SIG-M5 (cell line): ENCODE measurements at places on chromosomes 11 and 22.
A peak's percentile ranks its signal among the peaks of the same experiment; 100 is the strongest.

GRCh38 chr11:117713538-117713991 is 83.5 kb downstream of the DSCAML1 start:
- DNase-seq: no peak

- no peak for DNase-seq
These were observed 122.6 kb downstream of the ABTB2 start for GRCh38 chr11:34235189-34235588.

- DNase-seq: peak; percentile 15
These were observed 60.3 kb downstream of the CECR2 start for GRCh38 chr22:17429516-17429915.

GRCh38 chr11:112085822-112086421 is 634 bp downstream of the TIMM8B start:
- DNase-seq: no peak

DNA sequence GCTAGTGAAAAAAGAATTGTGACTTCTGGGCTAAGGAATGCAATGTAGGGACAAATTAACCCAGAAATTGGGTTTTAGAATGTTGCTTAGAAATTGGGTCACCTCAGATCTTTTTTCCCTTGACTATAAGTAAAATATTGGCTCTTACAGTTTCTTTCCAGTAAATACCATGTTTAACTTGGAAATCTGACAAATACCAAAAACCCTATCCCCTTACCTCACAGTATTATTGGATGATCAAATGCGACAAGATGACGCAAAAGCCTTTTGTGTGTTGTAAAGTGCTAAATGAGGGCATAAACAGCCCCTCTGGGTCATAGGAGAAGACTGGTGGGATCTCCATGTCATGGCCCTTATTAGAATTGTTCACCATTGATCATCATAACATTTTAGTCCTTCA is 6.1 kb upstream of the UPB1 start:
- no peak for DNase-seq

GRCh38 chr11:12139144-12139881 is 28.9 kb downstream of the MICAL2 start:
- DNase-seq: no peak
